A549 treated with Hydrocortisone at 1 μM for 4 hours (cell line): ENCODE measurements at places on chromosomes 5 and 9. TPM values are rescaled to one million over a fixed set of nuclear protein-coding genes. Genes with fewer than 3 reads are reported as not detected.

CARD19 gene
- total RNA-seq = 41.0 to 65.5 TPM (median 62.1 TPM) in 5 replicates

IFNA21 gene
- not detected in 5 replicates for total RNA-seq

IFNE gene
- total RNA-seq = 0.89 to 1.2 TPM (median 1.1 TPM) in 5 replicates

SLC25A2 gene
- total RNA-seq = not detected in 5 replicates

ANGPTL2 gene
- total RNA-seq = 0.05 TPM in 1 of 5 replicates, not detected in the others
